ENCODE measurements at places on chromosomes 5 and 9. TPM values are rescaled to one million over a fixed set of nuclear protein-coding genes. Genes with fewer than 3 reads are reported as not detected.

The TDRD7 gene
- 6.9 TPM for total RNA-seq

The ZNF782 gene
- 2.8 TPM for total RNA-seq

DNA sequence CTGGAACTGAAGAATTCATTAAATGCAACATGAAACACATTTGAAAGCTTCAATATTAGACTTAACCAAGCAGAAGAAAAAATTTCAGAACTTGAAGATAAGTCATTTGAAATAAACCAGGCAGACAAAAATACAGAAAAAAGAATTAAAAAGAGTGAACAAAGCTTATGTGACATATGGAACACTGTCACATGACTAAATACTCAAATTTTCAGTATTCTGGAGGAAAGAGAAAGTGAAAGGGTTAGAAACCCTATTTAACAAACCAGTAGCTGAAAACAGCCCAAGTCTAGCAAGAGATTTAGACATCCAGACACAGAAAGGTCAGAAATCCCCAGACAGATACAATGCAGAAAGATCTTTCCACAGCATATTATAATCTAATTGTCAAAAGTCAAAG is 37.1 kb upstream of the SH3TC2 start:
- DNase-seq, result no peak

The CCDC183 gene
- total RNA-seq, result 0.38 TPM

The LCN15 gene
- total RNA-seq, result not detected

GRCh38 chr5:33848554-33848953 is 43.2 kb downstream of the ADAMTS12 start:
- no peak for DNase-seq

The RIGI gene
- 8.4 TPM for total RNA-seq

- DNase-seq, result no peak
Observed at GRCh38 chr9:6305954-6306563, 22.1 kb upstream of the TPD52L3 start.

The NPR2 gene
- total RNA-seq, result 5.5 TPM

GRCh38 chr9:95468791-95469190 is 48.0 kb downstream of the PTCH1 start:
- DNase-seq, result no peak

DNA sequence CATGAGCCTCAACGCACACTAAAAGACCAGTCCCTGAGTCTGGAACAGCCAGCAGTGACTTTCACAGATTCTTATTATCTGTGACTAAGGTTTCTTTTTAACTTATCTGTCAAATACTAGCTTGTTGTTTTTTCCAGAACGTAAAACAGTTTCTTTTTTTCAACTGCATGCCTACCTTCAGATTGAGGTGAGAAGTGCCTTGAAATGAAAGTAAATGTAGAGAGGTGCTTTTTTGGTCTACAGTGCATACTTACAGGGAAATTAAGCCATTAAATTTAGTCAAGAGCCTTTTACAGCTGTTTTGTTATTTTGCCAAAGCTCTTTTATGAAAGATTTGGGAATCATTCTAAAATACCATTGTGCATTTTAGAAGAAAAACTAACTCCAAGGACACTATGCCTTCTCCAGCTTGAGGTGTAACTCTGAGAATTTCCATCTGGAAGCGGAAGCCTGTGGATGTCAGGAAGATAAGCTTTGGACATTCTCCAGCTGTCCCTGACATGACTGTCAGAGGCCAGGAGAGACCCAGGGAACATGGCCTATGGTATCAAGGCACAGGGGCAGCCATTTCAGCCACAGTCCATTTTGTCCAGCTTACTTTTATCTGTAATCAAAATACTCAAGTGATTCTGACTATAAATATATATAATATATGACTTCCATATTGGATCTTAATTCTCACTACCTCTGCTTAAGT is 230.3 kb downstream of the GLIS3 start:
- no peak for DNase-seq

DNA sequence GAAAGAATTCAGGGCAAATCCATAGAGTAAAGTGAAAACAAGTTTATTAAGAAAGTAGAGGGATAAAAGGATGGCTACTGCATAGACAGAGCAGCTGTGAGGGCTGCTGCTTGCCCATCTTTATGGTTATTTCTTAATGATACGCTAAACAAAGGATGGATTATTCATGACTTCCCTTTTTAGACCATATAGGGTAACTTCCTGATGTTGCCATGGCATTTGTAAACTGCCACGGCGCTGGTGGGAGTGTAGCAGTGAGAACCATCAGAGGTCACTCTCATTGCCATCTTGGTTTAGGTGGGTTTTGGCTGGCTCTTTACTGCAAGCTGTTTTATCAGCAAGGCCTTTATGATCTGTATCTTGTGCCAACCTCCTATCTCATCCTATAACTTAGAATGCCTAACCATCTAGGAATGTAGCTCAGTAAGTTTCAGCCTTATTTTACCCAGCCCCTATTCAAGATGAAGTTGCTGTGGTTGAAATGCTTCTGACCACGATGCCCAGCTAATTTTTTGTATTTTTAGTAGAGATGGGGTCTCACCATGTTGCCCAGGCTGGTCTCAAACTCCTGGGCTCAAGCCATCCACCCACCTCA is 42.1 kb downstream of the RFK start:
- no peak for DNase-seq

The SPATA31A3 gene
- not detected for total RNA-seq

The PCDHA4 gene
- total RNA-seq, result not detected

DNA sequence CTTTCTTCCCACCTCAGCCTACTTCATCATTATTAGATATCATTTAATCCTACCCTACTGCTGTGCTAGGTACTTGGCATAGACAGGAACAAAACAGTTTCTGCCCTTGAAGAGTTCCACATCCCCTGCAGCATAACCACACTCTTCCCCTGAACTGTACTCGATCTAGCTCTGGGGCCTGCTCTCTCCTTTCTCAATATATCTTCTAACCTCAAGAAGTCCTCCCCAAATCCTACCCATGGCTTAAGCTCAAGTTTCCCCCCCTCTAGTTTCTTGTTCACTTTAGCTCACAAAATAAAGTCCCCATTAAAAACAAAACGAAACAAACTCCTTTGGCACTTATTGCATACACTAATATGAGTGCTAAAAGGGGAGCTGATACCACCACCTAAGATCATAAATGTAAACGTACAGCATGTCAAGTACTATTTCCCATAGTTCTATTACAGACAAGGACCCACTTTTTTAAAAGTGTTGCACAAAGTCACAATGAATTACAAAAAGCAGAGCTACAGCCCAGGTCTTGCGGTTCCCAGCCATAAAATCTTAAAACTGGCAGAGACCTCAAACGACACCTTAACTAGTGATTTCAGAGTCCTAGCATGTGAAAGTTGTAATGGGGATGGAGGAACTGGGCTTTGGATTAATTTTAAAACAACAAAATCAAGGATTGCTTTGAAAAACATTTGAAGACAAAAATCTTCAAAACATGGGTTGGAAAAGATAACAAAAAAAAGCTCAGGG is 80.7 kb downstream of the PTPDC1 start:
- DNase-seq, result no peak

The NUTM2F gene
- not detected for total RNA-seq

DNA sequence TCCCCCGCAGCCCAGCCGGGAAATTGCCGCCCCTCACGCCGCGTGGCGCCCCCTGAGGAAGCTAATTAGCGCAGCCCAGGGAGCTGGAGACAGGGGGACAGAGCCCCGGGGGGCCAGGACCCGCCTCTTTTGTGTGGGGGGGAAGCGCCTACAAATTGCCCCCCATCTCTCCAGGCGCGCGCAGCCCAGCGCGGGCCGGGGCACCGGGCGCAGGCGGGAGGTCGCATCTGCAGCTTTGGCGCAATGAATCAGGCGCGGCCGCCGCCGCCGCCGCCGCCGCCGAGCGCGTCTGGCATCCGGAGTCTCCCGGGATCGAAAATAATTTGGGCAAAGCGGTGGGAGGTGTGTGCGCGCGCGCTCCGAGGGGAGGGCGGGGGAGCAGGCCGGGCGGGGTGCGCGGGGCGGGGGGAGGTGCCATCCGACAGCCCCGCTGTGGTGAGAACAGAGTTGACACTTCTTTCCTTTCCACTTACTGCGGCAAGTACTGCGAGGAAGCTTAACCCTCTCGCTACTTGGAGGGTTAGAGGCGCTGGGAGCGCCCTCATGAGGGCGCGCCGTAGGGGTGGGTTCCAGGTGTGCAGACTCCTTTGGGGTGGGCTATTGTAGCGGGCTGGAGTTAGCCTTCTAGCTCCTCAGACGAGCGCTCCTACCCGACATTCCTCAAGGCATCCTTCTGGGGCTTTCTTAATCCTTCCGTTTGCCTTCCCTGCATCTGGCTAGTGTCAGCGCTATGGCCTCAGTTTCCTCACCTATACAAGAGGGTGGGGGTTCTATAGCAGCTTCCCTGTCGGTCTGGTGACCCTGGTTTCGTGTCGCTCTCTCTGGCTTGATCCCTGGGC is 63.1 kb downstream of the CXXC5 start:
- peak; percentile 66 for DNase-seq

The HNRNPA0 gene
- total RNA-seq, result 27.2 TPM

DNA sequence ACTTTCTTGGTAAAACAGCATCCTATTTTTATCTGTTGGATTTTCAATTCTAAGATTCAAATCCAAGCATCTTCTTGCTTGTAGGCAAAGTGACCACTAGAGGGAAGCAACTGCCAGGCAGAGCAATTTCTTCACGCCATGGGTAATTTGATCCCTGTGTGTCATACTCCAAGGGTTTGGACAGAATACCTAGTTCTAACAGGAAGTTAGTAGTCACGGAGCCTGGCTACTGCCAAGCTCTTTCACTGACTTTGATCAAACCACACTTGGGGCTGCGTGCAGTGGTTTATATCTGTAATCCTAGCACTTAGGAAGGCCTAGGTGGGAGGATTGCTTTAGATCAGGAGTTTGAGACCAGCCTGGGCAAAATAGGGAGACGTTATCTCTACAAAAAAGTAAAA is 473.6 kb upstream of the TNC start:
- peak; percentile 16 for DNase-seq

The PPP2R2B gene
- total RNA-seq, result not detected

Data from activated naive CD4-positive, alpha-beta T cell treated with anti-CD3 and anti-CD28 coated beads for 36 hours (primary cell).